ENCODE measurements at places on chromosomes 13 and 19. TPM values are rescaled to one million over a fixed set of nuclear protein-coding genes. Genes with fewer than 3 reads are reported as not detected.
A peak's percentile ranks its signal among the peaks of the same experiment; 100 is the strongest.

The ZNF579 gene
- total RNA-seq = 6.5 TPM

GRCh38 chr19:17292301-17293074 is 10.7 kb downstream of the ABHD8 start:
- H3K27me3 ChIP-seq = no peaks in the 10 kb centered on the region
- H3K36me3 ChIP-seq = no peaks in the 10 kb centered on the region
- peak overlapping the region; percentile 85 for H3K4me3 ChIP-seq
- DNase-seq = peak; percentile 84
- H3K27ac ChIP-seq = no peak overlapping the region

The LGALS16 gene
- not detected for total RNA-seq

DNA sequence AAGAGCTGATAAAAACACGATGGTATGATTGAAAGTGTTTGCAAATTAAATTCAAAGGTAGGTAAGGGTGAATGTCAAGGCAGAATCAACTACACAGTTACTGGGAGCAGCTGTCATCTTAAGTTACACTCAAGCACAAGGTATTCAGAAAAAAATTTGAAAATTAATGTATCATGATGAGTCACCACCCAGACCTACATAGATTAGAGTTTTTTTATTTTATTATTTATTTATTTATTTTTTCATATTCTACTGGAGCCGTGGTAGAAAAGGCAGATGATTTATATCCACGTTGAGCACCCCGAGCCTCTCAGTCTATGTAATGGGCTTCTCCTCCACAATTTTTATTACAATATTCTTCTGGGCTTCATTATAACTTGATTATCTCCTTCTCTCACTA is 728.9 kb upstream of the ARGLU1 start:
- no peak for DNase-seq
- H3K36me3 ChIP-seq = no peaks in the 10 kb centered on the region
- H3K4me1 ChIP-seq = no peaks in the 10 kb centered on the region
- no peak overlapping the region for H3K4me3 ChIP-seq

DNA sequence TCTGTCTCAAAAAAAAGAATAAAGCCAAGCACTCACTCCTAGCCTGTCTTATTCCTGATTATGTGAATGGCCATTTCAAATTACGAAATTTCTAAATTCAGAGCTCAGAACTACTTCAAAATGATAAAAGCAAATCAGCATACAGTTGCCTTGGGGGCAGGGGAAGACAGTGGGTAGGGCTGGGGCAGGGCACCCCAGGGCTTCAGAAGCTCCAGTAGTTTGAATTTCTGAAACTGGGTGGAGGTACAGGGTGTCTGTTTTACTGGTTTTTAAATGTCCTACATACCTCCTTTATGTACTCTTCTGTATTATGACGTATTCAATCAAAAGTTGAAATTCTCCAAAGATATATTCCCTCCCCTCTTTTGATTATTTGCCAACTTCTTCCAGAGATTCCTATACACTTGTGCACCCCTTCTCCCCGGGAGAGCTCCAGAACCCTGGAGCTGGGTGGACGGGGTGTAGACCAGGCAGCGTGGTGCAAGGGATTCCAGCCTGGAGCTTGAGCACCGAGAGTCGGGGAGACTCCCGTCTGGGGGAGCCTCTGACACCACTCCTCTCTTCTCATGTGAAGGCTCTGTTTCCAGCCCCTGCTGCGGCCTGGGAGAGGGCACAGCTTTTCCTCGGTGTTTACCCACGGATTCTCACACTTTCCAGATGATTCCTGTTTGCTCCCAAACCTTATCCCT is 84.7 kb upstream of the GPR183 start:
- no peak for DNase-seq
- H3K27me3 ChIP-seq = no peaks in the 10 kb centered on the region
- H3K4me3 ChIP-seq = no peak overlapping the region
- no peaks in the 10 kb centered on the region for H3K36me3 ChIP-seq

DNA sequence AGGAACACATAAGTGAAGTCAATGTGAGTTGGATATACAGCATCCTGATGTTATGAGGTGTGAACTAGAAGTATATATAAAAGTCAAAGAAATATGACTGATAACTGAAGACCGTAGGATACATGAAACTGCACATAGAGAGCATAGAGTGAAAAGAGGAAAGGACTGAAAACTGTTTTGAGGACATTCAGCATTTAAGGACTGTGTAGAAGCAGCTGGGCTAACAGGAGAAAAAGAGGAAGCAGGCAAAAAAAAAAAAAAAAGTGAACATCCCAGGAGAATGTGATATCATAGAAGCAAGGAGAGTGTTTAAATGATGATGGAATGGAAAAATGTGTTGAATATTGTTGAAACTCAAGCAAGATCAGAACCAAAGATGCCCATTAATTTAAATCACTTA is 363.5 kb downstream of the PCDH20 start:
- H3K4me3 ChIP-seq = no peak overlapping the region
- H3K36me3 ChIP-seq = no peaks in the 10 kb centered on the region
- H3K27ac ChIP-seq = no peak overlapping the region
- no peaks in the 10 kb centered on the region for H3K27me3 ChIP-seq
- no peaks in the 10 kb centered on the region for H3K4me1 ChIP-seq

The F10 gene
- not detected for total RNA-seq

- no peaks in the 10 kb centered on the region for H3K36me3 ChIP-seq
- H3K27ac ChIP-seq = no peak overlapping the region
- H3K27me3 ChIP-seq = no peaks in the 10 kb centered on the region
- H3K4me3 ChIP-seq = no peak overlapping the region
- no peak for DNase-seq
Observed at GRCh38 chr13:106152047-106152446, 383.4 kb downstream of the EFNB2 start.

The MZT1 gene
- 17.9 TPM for total RNA-seq

The KIR3DL2 gene
- 10.3 TPM for total RNA-seq

The PRR36 gene
- total RNA-seq = not detected

- no peaks in the 10 kb centered on the region for H3K36me3 ChIP-seq
- no peak overlapping the region for H3K4me3 ChIP-seq
- peaks cover 18% of the 10 kb centered on the region for H3K27me3 ChIP-seq
- DNase-seq = no peak
- no peak overlapping the region for H3K27ac ChIP-seq
- H3K4me1 ChIP-seq = peaks cover 5% of the 10 kb centered on the region
Observed at GRCh38 chr13:53127373-53127772, 98.8 kb downstream of the OLFM4 start.

GRCh38 chr13:42035905-42036521 is 12.4 kb upstream of the DGKH start:
- no peak overlapping the region for H3K4me3 ChIP-seq
- peaks cover 29% of the 10 kb centered on the region for H3K27me3 ChIP-seq
- peaks cover 17% of the 10 kb centered on the region for H3K4me1 ChIP-seq
- no peak for DNase-seq

DNA sequence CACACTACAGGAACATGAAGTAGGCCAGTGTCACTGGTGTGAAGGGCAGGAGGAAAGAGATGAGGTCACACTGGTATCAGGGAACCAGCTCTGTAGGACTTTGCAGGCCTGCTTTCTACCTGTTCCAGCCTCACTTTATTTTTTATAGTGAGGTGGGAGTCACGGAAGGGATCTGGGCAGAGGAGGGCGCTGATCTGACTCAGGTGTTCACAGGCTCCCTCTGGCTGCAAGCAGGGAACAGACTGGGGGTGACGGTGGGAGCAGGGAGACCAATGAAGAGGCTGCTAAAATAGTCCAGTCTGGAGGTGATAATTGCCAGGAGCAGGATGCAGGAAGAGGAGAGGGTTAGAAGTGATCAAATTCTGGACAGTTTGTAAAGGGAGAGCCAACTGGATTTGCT is 2.8 kb downstream of the THAP8 start:
- DNase-seq = no peak
- H3K36me3 ChIP-seq = no peaks in the 10 kb centered on the region
- no peak overlapping the region for H3K27ac ChIP-seq
- no peak overlapping the region for H3K4me3 ChIP-seq
- H3K27me3 ChIP-seq = no peaks in the 10 kb centered on the region

DNA sequence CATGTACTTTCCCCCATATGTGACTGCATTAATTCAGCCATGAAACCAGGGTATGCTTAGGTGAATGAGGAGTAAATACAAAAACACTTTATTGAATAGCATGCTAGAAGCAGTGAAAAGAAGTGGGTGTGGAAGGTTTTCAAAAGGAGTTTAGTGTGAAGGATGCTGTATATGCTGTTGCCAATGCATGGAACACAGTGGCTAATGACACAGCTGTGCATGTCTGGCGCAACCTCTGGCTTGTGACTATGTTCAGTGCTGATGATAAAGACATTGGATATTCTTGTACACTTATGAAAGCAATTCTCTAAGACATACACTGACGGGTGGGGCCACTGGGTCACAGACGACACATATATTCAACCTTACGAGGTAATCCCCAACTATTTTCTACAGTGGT is 55.2 kb downstream of the SOX21 start:
- H3K4me1 ChIP-seq = no peaks in the 10 kb centered on the region
- H3K27ac ChIP-seq = no peak overlapping the region
- H3K36me3 ChIP-seq = no peaks in the 10 kb centered on the region
- DNase-seq = no peak
- H3K4me3 ChIP-seq = no peak overlapping the region

- H3K4me1 ChIP-seq = peaks cover 31% of the 10 kb centered on the region
- peaks cover 9% of the 10 kb centered on the region for H3K27me3 ChIP-seq
- peaks cover 20% of the 10 kb centered on the region for H3K36me3 ChIP-seq
- H3K4me3 ChIP-seq = peak overlapping the region; percentile 99
- DNase-seq = no peak
Observed at GRCh38 chr19:57321751-57322150, 1.5 kb downstream of the ZNF543 start.

GRCh38 chr19:36113894-36114720 is 568 bp downstream of the POLR2I start:
- H3K4me1 ChIP-seq = peaks cover 42% of the 10 kb centered on the region
- peak overlapping the region; percentile 94 for H3K27ac ChIP-seq
- peaks cover 10% of the 10 kb centered on the region for H3K36me3 ChIP-seq
- peak; percentile 54 for DNase-seq

DNA sequence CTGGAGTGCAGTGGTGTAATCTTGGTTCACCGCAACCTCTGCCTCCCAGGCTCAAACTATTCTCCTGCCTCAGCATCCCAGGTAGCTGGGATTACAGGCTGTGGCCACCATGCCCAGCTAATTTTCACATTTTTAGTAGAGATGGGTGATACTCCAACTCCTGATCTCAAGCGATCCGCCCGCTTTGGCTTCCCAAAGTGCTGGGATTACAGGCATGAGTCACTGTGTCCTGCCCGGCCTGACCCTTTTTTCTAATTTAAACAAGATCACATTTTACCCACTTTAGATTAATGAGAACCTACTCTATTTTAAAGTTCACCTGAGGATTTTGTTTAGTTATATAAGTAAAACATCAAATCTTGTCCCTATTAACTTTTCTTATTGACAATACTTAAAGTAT is 91.8 kb upstream of the POSTN start:
- no peak for DNase-seq
- no peak overlapping the region for H3K4me3 ChIP-seq
- H3K27me3 ChIP-seq = no peaks in the 10 kb centered on the region
- H3K4me1 ChIP-seq = no peaks in the 10 kb centered on the region
- no peak overlapping the region for H3K27ac ChIP-seq

GRCh38 chr13:63700350-63700749 is 2284.7 kb upstream of the PCDH20 start:
- no peaks in the 10 kb centered on the region for H3K27me3 ChIP-seq
- H3K4me3 ChIP-seq = no peak overlapping the region
- H3K27ac ChIP-seq = no peak overlapping the region
- no peak for DNase-seq

GRCh38 chr13:110396476-110396875 is 89.4 kb downstream of the COL4A2 start:
- no peak for DNase-seq
- no peak overlapping the region for H3K27ac ChIP-seq
- no peak overlapping the region for H3K4me3 ChIP-seq
- no peaks in the 10 kb centered on the region for H3K4me1 ChIP-seq
- H3K36me3 ChIP-seq = no peaks in the 10 kb centered on the region
- H3K27me3 ChIP-seq = peaks cover 31% of the 10 kb centered on the region

DNA sequence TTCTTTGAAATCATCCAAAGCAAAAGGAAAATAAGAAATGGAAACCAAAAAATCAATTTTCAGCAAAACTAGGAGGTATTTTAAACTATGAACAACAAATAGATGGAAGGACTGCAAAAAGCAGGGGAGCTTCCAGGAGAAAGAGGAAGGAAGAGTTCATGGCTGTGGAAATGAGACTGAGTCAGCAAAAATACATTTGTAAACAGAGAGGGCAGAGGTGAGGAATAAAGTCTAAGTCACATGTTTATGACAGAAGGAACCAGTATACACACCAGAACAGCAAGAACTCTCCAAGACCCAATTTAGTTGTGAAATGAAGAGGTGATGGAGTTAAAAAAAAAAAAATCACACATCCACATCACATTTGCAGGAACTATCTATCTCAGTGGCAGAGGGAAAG is 69.6 kb downstream of the RNASEH2B start:
- H3K36me3 ChIP-seq = peaks cover 10% of the 10 kb centered on the region
- DNase-seq = no peak
- no peaks in the 10 kb centered on the region for H3K4me1 ChIP-seq
- no peak overlapping the region for H3K27ac ChIP-seq

The NXNL1 gene
- total RNA-seq = not detected

- no peaks in the 10 kb centered on the region for H3K4me1 ChIP-seq
- no peak overlapping the region for H3K27ac ChIP-seq
- peaks cover 8% of the 10 kb centered on the region for H3K27me3 ChIP-seq
- H3K4me3 ChIP-seq = no peak overlapping the region
Observed at GRCh38 chr19:33580026-33580644, 41.6 kb upstream of the CHST8 start.

GRCh38 chr13:21528616-21529015 is 69.5 kb upstream of the ZDHHC20 start:
- H3K4me1 ChIP-seq = peaks cover 8% of the 10 kb centered on the region
- no peak for DNase-seq
- H3K4me3 ChIP-seq = no peak overlapping the region
- peaks cover 8% of the 10 kb centered on the region for H3K36me3 ChIP-seq
- H3K27ac ChIP-seq = no peak overlapping the region

DNA sequence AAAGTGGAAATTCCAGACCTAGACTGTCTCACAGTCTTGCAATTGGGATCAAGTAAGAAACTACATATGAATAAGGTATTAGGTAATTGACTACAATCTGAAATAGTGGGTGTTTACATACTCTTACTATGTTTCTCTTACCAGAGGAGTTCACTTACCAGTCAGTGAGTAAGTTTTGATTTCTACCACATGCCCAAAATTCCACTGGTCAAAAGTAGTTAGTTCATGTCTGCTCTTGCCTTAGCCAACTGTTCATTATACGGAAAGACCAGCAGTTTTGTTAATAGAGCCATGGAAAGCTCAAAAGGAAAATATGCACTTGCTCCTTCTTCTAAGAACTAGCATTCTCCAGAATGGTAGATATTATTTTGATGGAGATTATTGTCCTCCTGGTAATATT is 490.8 kb downstream of the RFC3 start:
- H3K4me3 ChIP-seq = no peak overlapping the region
- no peak for DNase-seq
- no peaks in the 10 kb centered on the region for H3K4me1 ChIP-seq
- H3K27ac ChIP-seq = no peak overlapping the region

- no peaks in the 10 kb centered on the region for H3K36me3 ChIP-seq
Observed at GRCh38 chr19:2037651-2038255, 13.3 kb downstream of the MKNK2 start.

GRCh38 chr19:42285988-42286348 is 16.0 kb upstream of the PRR19 start:
- no peaks in the 10 kb centered on the region for H3K27me3 ChIP-seq
- peak overlapping the region; percentile 86 for H3K27ac ChIP-seq
- peak overlapping the region; percentile 98 for H3K4me3 ChIP-seq
- H3K36me3 ChIP-seq = no peaks in the 10 kb centered on the region

The IFT88 gene
- total RNA-seq = 10.7 TPM

GRCh38 chr13:75384879-75385707 is 96.9 kb downstream of the TBC1D4 start:
- peaks cover 4% of the 10 kb centered on the region for H3K27me3 ChIP-seq
- H3K4me1 ChIP-seq = no peaks in the 10 kb centered on the region
- no peak overlapping the region for H3K27ac ChIP-seq

All from natural killer cell treated with Interleukin-12 subunit alpha and Interleukin-12 subunit beta and Interleukin-15 and Interleukin-18, amount 100 ng/mL, for 72 hours (primary cell).